ENCODE measurements at places on chromosomes 11 and 22. TPM values are rescaled to one million over a fixed set of nuclear protein-coding genes. Genes with fewer than 3 reads are reported as not detected.

The HBG2 gene
- total RNA-seq: not detected

DNA sequence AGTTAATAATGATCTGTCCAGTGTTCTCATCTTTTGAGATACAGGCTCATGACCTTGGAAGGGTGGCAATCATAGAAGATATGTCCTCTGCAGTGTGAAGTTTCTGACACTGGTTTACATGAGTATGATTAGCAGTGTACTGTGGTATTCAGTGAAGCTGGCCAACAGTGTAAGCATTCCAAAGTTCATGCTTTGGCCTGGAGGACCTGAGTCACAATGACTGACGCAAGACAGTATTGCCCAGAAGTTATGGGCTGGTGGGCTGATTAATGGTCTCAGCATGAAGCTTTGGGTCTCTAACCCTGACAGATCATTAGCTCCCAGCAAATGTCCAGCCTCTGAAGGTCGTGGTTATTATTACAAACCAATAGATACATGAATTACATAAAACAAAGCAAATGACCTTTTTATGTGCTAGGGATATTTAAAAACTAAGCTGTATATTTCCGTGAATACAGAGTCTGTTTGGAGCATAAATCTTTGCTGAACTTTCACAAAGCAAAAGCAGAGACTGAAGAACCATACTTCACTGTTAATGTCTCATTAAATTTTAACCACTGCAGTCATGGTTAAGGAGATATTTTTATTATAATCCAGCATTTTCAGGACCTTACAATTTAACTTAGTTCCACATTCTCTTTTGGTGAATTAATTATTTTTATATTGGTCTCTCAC is 28.3 kb upstream of the USP47 start:
- peak; percentile 95 for ATAC-seq

The TRIM29 gene
- total RNA-seq: 34.6 TPM

DNA sequence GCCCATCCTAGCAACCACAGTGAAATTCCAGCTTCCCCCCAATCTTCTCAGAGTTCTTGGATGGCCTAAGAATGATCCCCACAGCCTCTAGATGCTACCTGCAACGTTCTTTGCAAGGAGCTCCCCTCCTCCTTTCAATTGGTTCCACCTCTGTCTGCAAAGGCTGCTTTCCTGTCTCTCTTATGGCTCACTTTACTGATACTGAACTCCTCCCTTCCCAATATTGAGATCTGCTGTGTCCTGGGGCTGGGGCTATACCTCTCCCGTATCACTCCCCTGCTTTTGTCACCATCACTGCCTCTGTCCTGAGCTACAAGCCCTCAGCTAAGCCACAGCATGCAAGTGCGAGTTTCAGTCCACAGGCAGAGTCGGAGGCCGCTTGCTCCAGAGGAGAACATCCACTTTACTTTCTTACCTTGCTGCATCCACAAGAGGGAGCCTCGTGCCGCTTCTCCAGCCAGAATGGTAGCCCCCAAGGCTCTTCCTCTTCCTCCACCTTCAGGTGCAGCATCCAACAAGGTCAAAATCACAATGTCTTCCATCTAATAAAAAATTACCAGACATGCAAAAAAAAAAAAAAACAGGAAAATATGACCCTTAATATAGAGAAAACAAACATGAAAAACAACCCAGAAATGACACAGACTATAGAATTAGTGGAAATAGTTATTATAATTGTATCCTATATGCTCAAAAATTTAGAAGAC is 48.6 kb upstream of the TMEM45B start:
- ATAC-seq: no peak

The TRIM66 gene
- 2.9 TPM for total RNA-seq

- ATAC-seq: no peak
Measured at GRCh38 chr22:25083807-25084200, 115.9 kb upstream of the CRYBB3 start.

DNA sequence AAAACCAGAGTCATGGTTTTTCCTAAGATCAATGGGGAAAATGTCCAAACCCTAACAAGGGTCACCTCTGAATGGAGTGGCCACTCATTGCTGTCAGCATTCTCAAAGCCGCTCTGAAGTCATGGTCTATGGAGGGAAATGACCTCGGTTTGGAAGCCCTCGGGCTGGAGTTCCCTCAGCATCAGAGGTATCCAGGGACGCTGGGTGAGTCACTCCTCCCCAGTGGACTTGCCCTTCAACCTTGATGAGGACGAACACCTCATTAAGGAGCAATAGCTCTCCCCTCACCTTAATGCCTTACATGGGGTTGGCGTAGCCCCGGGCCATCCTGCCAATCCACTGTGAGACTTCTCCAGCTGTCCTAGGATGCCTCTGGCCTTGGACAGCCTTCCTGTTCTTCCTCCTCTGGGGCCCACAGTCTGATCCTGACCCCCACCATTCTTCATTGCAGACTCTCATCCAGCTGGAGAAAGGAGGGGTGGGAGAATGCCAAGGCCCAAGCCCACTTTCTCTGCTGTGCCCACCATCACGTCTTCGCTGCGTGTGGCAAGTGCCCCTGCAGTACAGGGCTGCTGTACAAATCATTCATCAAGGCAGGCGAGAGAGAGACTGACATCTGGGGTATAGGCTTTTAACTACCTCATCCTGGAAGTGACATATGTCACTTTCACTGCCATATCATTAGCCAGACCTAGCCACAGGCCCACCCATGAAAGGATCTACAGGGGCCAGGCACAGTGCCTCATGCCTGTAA is 25.4 kb upstream of the MYH9 start:
- ATAC-seq: no peak

DNA sequence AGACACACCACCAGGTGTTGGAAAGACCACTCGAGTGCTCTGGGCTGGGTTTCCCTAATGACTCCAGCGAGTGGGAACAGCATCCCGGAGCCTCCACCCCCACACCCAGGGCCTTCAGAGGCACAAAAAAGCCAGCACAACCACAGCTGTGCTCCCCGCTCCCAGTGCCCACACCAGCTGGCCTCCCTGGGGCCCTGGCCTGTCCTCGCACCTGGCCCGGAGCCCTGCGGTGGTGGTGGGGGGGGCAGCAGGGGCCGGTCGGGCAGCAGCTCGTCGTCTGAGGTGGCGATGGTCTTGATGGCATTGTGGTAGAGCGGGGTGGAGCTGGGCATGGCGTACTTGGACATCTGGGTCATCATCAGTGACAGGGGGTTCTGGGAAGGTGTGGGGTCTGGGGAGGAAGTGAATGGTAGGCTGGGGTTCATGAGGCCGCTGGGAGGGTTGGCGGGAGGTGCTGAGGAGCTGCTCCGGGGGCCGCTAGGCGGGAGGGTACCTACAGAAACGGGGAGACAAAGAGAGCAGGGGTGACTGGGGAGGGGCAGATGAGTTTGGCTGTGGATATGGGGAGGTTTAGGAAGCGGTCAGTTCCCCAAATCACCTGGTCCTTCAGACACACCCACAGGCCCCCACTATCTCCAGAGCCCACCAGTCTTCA is 16.1 kb downstream of the CXCR5 start:
- no peak for ATAC-seq

The C11orf65 gene
- not detected for total RNA-seq

GRCh38 chr11:9642894-9643293 is 21.0 kb upstream of the SWAP70 start:
- no peak for ATAC-seq

The OR8G5 gene
- total RNA-seq: not detected

DNA sequence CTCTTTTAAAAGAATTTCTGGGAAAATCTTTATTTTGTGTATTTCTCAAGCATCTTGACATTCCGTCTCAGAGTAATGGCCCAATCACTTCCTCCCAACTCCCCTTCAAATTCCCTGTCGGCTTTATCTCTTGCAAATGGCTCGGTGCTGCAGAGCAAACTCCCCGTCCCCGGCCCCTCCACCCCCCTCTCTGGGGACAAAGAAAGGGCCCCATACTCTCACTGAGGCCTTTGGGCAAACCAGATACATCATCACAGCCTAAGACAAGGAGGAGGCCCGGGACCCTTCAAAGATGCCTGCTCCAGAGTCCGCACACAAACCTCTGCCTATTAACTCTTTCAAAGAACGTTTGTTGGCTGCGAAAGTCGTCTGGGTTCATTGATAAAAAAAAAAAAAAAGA is 3.9 kb upstream of the SMIM38 start:
- no peak for ATAC-seq

DNA sequence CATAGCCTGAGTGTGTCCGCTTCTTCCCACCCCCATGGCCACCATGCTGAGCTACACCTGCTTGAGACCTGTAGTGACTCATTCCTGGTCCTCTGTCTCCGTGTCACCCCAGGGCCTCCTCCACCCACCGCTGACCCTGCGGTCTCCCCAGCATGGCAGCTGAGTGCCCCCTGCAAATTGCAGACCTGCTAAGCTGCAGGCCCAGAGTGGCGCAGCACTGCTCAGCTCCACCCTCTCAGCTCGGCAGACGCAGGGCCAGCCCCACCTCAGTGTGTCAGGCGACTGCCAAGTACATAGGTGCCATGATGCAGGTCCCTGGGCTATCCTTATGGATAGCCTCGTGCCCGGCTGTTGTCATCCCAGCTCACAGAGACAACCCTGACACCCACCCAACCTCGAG is 13.1 kb downstream of the MS4A15 start:
- ATAC-seq: no peak

GRCh38 chr11:63855975-63856374 is 17.1 kb downstream of the MARK2 start:
- no peak for ATAC-seq

DNA sequence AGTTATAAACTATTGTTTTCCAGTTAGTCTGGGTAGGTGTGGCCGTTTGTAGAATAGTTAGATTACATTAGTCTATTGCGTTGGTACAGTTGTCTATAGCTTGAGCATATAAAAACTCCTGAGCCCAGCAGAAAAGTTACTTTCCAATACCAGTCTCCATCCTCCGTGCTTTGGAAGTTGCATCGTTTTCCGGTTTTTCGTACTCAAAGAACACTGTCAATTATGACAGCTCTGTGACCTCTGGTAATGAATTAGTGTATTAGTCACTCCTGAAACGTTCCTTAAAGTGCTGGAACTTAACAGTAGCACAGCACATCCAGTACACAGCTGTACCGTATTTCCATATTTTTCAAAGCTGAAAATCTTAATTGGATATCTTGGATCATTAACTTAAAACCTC is 808 bp upstream of the MSANTD2 start:
- ATAC-seq: peak; percentile 62

DNA sequence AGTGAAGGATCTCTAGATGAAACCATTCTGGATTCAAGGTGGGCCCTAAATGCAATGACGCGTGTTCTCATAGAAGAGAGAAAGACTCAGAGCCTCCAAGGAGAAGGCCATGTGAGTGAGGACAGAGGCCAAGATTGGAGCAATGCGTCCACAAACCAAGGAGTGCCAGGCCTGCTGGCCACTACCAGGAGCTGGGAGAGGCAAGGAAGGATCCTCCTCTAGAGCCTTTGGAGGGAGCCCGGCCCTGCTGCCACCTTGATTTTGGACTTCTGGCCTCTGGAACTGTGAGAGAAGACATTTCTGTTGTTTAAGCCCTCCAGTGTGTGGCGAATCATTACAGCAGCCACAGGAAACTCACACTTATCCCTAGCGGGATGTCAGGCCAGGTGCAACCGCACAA is 52.7 kb upstream of the SHANK2 start:
- no peak for ATAC-seq
